Natural killer cell treated with Interleukin-12 subunit alpha and Interleukin-12 subunit beta and Interleukin-15 and Interleukin-18, amount 100 ng/mL, for 72 hours (primary cell): ENCODE measurements at places on chromosomes 16 and 17. TPM values are rescaled to one million over a fixed set of nuclear protein-coding genes. Genes with fewer than 3 reads are reported as not detected.

GRCh38 chr16:57019746-57020145 is 30.4 kb downstream of the NLRC5 start:
- H3K4me1 ChIP-seq: peaks cover 56% of the 10 kb centered on the region
- H3K36me3 ChIP-seq: peaks cover 30% of the 10 kb centered on the region
- H3K27me3 ChIP-seq: no peaks in the 10 kb centered on the region
- no peak overlapping the region for H3K27ac ChIP-seq
- no peak overlapping the region for H3K4me3 ChIP-seq
- DNase-seq: peak; percentile 46

DNA sequence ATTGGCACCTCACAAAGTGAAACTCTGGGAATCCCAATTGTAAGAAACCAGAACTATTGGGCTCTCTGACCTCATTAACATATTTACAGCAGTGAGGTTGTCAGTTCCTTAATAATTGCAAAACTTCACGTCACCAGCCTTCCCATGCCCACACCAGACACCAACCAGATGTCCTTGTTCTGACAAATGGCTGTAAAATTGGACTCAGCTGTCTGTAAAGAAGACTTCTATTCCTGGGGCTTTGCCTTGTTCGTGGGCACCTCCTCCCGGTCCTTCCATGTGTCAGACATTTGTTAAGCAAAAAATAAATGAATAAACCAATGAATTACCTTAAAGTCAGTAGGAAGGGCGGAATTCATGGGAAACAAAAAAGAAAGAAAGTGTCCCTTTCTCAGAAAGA is 284.3 kb upstream of the CDH11 start:
- no peak for DNase-seq
- H3K36me3 ChIP-seq: no peaks in the 10 kb centered on the region
- no peaks in the 10 kb centered on the region for H3K27me3 ChIP-seq
- no peak overlapping the region for H3K27ac ChIP-seq
- no peak overlapping the region for H3K4me3 ChIP-seq

DNA sequence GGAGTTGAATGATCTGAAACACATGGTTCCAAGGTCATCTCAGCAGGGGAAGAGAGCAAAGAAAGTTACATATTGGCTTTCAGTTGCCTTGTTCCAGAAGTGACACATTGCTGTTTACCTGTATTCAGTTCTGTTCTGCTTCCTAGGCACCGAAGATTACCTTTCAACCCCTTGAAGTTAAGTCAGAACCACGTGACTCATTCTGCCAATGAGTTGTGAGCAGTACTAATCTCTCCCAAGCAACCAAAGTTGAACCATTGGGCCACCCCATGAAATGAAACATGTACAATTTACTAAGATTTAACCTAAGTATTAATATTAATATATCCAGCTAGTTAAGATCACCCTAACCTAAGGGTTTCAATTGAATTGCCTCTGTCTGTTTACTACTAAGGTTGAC is 439.2 kb upstream of the MAF start:
- peaks cover 39% of the 10 kb centered on the region for H3K27me3 ChIP-seq
- H3K4me3 ChIP-seq: no peak overlapping the region
- no peak overlapping the region for H3K27ac ChIP-seq
- H3K4me1 ChIP-seq: no peaks in the 10 kb centered on the region
- H3K36me3 ChIP-seq: peaks cover 4% of the 10 kb centered on the region

Gene SEPTIN12
- not detected for total RNA-seq

Gene SERPINF2
- total RNA-seq: 0.24 TPM

DNA sequence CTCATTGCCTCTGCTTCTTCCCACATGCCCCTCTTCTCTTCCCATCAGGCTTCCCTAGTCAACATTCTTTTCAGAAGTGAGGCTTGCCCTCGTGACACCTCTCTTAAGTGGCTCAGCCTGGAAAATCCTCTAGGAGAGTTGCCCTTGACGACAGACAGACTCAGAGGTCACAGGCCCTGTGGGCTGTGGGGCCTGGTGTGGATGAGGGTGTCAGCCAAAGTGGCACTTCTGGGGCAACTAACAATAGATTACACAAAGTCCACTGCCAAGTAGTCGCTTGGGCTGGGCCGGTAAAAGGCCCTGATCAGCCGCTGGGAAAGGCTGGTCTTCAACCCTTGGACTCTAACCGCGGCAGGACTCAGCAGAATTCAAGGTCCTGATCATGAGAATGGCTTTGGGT is 33.7 kb upstream of the METTL16 start:
- H3K27ac ChIP-seq: no peak overlapping the region
- H3K27me3 ChIP-seq: peaks cover 9% of the 10 kb centered on the region
- no peak overlapping the region for H3K4me3 ChIP-seq
- no peaks in the 10 kb centered on the region for H3K4me1 ChIP-seq
- H3K36me3 ChIP-seq: no peaks in the 10 kb centered on the region

Gene KRT33B
- not detected for total RNA-seq

DNA sequence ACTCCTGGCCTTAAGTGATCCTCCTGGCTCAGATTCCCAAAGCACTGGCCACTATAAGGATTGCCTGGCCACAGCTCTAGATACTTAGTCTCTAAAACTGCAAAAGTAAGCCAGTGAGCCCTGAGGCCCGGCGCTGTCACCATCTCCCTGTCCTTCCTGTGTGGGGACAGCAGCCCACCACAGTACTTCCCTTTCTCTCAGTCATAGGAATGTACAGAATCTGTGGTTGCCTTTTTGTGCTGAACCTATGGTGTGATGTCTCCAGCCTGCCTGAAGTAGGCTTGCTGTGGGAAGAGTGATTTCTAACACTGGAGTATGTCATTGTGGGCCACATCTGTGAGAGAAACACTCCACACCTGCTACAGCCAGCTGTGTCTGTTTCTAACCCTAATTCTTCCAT is 24.7 kb downstream of the NTAN1 start:
- peaks cover 14% of the 10 kb centered on the region for H3K36me3 ChIP-seq
- peaks cover 14% of the 10 kb centered on the region for H3K4me1 ChIP-seq
- H3K4me3 ChIP-seq: peak overlapping the region; percentile 47
- peak overlapping the region; percentile 79 for H3K27ac ChIP-seq
- DNase-seq: no peak

- DNase-seq: no peak
- H3K36me3 ChIP-seq: no peaks in the 10 kb centered on the region
- peaks cover 18% of the 10 kb centered on the region for H3K4me1 ChIP-seq
- no peak overlapping the region for H3K27ac ChIP-seq
Measured at GRCh38 chr17:61396586-61397085, 3.0 kb upstream of the TBX2 start.

Gene CASKIN1
- total RNA-seq: 0.26 TPM

Gene ATXN7L3
- total RNA-seq: 117 TPM
